Brain microvascular endothelial cell (primary cell): ENCODE measurements at places on chromosomes 13 and 19.
A peak's percentile ranks its signal among the peaks of the same experiment; 100 is the strongest.

- DNase-seq: no peak
These were observed 47.4 kb upstream of the TUBGCP3 start for GRCh38 chr13:112635323-112635722.

DNA sequence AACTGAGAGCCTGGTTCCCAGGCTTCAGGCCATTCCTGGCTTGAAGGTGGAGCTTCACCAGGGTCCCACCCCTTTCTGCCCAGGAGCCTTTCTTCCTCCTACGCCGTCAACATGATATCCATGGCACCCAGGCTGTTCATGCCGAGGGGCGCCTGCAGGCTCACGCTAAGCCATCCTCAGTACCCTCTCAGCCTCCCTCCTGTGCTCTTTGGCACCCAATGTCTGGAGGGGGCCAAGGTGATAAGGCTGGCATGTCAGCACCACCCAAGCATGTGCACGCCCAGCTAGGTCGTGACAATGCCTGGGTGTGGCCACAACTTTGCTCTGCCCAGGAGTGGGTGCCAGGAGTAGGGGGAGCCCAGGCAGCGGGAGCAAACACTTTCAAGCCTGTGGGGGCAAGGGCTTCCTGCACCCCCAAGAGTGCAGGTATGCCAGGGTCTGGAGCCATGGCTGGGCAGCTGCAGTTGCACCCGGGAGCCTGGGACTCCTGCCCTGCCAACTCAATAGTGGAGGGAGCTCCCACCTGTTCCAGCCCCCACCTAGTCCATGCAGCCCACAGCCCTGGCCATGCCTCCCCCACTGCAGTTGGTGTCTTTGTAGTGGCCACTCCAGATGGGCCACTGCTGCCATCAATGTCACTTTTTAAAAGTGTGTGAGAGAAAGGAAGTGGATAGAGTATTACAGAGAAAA lies 219.9 kb downstream of the MAB21L1 start:
- no peak for DNase-seq

DNA sequence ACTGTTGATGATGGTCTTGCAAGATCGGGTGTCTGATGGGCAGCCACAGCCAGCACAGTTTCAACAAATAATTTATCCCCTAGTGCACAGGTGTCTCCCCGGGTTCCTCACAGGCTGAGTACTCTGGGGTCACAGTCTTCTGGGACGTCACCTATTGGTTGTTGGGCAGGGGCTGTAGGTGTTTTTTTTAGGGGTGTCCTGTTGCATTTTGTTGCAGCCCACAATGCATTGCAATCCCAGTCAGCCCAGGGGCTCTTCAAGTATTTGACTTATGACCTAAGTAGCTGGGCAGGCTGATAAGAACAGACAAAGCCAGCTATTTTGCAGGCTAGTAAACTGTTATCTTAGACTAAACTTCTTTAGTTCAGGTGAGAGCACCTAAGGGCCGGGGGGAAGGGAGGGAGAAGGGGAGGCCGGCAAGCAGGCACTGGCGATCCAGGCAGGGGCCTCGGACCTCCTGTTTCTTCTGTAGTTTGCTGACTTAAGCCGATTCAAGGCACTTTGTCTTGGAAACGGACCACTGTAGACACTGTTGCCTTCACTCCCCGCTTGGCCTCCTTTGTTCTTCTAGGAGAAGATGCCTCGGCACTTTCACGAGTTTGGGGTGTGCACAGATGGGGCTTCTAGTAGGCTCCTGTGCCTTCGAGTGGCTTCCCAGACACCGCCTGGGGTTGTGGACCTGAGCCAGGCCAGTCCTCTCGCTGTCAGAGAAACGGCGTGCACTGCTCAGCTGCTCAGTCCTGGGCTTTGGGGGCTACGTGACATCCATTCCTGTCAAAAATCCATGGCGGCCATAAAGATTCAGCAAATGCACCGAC lies 33.9 kb upstream of the GRTP1 start:
- DNase-seq: no peak

DNA sequence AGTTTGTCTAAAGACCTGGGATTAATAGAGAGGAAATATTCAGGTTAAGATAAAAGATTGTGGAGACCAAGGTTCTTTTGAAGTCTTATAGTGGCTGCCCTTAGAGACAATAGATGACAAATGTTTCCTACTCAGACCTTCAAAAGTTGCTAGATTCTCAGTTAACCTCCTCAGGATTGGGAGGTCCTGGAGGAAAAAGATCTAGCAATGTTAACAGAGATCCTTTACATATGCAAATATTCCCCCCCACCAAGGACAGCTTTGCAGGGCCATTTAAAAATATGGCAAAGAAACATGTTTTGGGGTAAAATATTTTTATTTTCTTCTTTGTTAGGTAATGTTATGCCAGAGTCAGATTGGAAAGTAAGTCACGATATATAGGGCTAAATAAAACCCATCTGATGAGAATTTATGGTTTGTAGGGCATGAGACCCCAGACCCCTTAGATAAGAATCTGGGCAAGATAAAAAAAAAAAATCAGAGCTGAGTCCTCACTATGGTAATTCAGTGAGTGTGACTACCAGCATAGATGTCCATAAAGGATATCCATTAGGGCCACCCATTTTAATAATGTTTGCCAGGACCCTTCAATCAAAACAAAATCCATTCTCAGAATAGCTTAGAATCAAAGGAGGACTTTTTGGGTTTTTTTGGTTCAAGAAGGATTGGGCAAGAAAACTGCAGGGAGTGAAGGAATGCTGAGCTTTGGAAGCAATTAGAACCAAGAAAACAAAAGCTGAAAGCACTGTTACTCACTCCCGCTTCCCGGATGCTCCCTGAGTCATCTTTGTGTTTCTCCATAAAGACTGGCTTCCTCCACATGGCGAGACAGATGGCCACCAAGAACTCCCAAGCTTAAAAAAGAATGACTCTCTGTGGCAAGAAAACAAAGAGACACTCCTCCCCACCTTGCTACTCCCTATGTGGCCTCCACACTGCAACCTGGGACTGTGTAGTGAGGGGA lies 28.2 kb downstream of the VSTM1 start:
- DNase-seq: peak; percentile 78

GRCh38 chr19:44260695-44261446 lies 1.2 kb downstream of the ZNF233 start:
- no peak for DNase-seq

GRCh38 chr13:29758531-29759114 lies 91.8 kb downstream of the UBL3 start:
- peak; percentile 18 for DNase-seq

DNA sequence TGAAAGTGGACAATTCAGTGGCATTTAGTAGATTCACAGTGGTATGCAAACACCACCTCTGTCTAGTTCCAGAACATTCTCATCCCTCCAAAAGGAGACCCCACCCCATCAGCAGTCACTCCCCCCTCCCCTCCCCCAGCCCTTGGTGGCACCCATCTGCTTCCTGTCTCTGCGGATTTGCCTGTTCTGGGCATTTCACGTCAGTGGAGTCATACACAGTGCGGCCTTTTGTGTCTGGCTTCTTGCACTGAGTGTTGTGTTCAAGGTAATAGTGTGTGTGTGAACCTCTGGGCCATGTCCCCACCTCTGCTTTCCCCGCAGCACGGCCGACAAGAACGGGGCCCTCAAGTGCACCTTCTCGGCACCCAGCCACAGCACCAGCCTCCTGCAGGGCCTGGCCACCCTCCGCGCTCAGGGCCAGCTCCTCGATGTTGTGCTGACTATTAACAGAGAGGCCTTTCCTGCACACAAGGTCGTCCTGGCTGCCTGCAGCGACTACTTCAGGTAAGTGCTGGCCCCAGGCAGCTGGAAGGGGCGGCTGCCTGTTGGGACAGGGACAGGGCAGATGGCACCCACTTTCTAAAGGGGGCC lies 19.4 kb upstream of the CRTC1 start:
- no peak for DNase-seq

DNA sequence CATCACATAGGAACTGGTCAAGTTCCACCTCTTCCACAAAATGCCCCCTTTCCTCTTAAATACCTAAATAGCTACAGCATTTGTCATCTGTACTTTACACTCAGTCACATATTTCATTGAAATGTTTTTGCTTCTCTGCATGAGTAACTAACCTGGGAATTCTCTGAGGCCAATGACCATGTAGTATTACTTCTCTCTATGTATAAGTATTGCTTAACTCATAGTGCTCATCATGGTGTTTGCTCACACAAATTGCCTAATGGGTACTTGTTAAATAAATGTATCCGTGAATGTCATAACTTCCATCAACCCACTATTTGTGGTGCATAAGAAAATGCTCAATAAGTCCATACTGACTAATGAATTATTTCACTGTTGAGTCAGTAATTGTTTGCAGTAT lies 115.5 kb downstream of the FGF14 start:
- DNase-seq: peak; percentile 50

GRCh38 chr13:43879755-43880181 lies at the start of gene LACC1:
Gene LACC1, plus strand, starts transcription at chr13:43879904. Its CDS starts 1,082 bp downstream, at chr13:43880986.
- DNase-seq: no peak

GRCh38 chr13:24687611-24688010 lies 7.4 kb downstream of the ATP12A start:
- no peak for DNase-seq

- no peak for DNase-seq
These were observed at the start of gene FAM216B for GRCh38 chr13:42781352-42781751. Gene FAM216B, plus strand, starts transcription at chr13:42781584. Its CDS starts 2,484 bp downstream, at chr13:42784068.

DNA sequence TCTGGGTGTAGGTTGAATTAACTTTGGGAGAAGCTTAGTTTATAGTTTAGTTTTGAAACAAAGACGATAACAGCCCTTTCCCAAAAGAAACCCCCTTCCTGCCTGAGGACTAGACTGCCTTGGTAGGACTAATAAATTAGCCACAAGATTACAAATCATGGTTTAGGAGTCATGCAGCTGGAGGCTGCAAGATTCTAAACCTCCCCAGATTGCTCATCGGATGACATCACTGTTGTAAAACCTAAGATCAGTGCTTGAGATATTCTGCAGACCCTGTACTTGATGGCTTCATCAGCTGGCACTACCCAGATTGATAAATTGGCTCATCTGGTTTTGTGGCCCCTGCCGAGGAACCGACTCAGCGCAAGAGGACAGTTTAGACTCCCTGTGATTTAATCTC lies 35.9 kb upstream of the MPHOSPH8 start:
- DNase-seq: peak; percentile 61

DNA sequence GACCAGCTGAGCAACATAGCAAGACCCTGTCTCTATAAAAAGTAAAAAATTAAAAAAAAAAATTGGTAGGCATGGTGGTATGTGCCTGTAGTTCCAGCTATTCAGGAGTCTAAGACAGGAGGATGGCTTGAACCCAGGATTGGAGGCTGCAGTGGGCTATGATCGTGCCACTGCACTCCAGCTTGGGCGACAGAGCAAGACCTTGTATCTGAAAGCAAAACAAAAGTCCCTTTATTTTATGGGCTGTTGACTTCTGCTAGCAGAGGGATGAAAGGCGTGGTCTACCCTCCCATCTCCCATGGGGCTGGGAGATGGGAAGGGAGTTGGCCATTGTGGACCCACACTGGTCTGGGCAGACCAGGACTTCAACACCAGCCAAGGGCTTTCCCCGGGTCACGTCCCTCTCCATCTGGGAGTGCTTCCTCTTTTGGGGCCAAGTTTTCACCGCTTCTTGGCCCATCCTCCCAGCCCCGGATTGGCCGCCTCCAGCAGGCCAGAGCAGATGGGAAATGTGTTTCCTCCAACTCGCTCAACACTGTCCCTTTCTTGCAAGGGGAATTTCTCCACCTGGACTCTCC lies 2.2 kb upstream of the TNFSF9 start:
- DNase-seq: no peak

DNA sequence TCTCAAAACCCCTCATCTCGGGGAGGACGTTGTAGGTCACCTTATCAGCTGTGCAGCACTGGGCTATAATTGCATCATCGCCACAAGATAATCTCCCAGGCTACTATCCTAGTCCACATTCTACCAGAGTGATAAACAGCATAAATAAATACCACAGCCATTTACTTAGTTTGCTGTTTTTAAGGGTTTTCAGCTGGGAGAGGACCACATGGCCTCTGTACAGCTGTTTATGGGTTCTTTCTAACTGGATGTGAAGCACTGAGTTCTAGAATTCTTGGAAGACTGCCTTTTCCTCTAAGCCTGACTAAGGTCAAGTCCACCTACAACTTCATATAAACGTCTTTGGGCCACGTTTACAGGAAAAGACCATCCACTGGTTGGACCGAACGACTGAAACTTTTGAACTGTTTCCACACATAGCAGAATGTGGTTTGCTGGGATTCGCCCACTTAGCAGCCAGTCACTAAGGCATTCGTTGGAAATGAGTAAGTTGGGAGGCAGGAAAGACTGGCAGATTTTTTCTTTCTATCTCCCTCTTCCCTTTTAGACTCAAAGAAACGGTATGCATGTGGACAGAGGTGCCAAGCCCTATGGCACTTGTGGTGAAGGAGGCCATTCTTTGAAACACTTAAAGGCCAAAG lies 752.5 kb upstream of the SGCG start:
- no peak for DNase-seq

DNA sequence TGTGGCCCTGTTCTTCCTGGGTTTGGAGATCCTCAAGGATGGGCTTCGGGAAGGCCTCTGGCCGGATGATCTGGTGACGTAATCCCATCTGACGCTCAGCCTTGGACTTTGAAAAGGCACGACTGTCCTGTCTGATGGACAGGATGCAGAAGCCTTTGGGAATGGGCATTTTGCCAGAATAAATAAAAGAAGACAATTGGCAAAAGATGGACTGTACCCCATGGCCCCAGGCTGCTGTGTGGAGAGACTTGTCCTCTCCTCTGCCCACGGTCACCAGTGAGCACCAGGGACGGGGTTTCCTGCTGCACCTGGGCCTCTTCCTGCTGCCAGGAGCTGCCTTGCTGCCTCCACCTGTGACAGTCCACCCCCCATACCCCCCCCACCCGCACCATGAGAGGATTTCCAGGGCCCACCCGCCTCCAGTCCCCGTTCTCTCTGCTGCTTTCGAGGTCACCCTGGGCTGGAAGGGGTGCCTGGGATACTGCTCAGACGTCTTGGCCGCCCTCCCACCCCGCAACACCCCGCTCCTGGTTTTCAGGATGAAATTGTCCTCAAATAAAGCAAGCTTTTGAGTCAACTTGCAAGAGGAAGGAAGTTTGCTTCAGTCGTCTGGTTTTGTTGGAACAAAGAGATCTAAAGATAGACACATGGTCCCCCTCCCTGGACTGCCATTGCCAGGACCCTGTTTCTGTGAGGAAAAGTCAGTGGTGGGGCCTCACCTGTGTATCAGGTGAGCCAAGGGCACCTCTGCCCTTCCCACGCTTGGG lies 40.9 kb downstream of the MCF2L start:
- DNase-seq: no peak

DNA sequence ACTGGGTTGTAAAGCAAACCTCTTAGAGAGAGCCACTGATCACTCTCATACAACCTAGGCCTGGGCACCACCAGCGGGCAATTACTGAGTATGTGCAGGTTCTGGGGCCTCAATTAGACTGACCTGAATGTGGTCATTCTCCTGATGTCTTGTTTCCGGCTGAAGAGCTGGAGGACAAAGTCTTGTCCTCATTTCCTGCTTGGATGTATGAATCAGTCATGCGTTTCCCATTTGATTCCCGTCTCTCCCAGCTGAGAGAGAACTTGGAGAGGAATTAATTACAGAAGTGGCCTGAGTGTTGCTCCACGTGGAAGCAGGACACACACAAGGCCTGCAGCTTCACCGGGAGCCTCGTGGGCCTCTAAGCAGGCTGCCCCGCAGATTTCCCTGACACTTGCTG lies 799.3 kb upstream of the ARGLU1 start:
- DNase-seq: no peak

GRCh38 chr19:51075998-51076397 lies 6.7 kb downstream of the KLK14 start:
- DNase-seq: no peak

GRCh38 chr19:5827342-5827890 lies 12.1 kb downstream of the FUT6 start:
- DNase-seq: no peak

- DNase-seq: no peak
These were observed 39.4 kb upstream of the MEDAG start for GRCh38 chr13:30866677-30867076.
